Caco-2 (cell line): ENCODE measurements at places on chromosomes 6 and 20. TPM values are rescaled to one million over a fixed set of nuclear protein-coding genes. Genes with fewer than 3 reads are reported as not detected.

DNA sequence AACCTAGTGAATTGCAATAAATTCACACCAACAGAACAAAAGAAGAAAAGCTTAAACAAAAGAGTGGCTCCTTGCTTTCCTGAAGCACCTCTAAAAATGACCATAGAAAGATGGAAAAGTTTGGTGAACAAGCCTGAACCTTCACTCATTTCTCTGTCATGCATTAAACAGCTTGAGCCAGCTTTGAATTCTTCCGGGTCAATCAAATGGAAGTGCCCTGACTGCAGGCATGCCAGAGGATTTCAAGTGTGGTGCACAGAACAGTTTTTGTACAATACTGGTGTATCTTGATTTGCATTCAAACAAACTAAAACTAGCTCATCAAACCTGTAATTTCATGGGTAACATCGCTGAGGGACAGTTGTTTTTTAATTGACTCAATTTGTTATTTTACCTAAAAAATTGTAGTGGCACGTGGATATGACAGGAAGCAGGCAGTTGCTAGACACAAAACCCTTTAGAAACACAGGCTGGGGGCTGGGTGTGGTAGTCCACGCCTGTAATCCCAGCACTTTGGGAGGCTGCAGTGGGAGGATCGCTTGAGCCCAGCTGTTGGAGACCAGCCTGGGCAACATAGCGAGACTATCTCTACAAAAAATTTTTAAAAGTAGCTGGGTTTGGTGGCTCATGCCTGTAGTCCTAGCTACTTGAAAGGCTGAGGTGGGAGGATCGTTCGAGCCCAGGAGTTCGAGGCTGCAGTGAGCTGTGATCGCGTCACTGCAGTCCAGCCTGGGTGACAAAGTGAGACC lies 9.1 kb downstream of the CASS4 start:
- peaks cover 20% of the 10 kb centered on the region for H3K4me1 ChIP-seq
- no peak for DNase-seq
- no peak overlapping the region for H3K4me3 ChIP-seq
- no peaks in the 10 kb centered on the region for H3K36me3 ChIP-seq
- H3K27me3 ChIP-seq, result no peaks in the 10 kb centered on the region
- H3K27ac ChIP-seq, result no peak overlapping the region

DNA sequence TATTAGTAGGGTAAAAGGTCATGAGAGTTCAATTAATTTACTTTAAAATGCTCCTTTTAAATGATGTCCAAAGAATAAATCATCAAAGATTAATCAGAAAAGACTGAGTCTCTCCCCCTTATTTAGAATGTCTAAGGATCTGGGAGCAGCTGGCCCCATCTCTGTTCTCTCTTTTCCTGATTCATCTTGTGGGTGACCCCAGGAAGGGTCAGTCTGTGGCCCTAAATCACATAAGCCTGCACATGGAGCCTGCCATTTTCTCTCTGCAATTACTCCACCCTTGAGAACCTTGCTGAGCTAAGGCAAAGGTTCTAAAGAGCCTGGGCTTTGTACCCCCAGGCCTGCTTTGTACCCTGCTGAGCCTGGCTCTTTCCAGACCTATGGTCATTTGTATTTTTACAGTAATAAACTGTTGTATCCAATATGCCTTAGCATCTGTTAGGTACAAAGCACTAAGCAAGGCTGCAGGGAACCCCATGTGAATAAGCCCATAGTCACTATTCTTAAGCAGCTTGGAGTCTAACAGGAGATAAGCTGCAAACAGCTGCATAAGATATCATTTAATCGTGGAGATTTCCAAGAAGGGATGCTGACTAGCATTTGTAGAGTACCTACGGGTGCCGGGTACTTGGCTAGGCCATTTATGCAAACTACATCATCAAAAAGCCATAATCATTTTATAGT lies 431.0 kb upstream of the MARCKS start:
- H3K36me3 ChIP-seq, result no peaks in the 10 kb centered on the region
- H3K27ac ChIP-seq, result no peak overlapping the region
- H3K4me1 ChIP-seq, result no peaks in the 10 kb centered on the region
- H3K4me3 ChIP-seq, result no peak overlapping the region

DNA sequence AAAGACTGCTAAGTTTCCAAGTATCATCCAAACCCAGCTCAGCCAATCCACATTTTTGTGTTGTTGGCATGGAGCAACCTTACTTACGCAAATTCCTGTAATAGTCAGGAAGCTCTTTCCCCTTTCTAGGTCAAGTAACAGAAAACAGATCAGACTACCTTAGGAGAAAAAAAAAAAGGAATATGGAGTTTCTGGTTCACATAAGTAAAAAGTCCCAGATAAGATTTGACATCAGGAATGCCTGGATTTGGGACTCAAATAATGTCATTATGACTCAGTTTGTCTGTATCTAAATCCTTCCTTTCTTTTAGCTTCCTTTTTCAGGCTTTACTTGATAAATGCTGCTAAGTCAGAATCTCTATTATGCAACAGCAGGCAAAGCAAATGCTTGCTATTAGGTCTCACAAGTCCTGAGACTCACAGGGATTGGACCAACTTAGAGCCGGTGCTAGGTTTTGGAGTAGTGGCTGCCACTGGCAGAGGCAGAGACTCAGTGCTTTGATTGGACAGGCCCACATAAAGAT lies 44.5 kb downstream of the NCOA7 start:
- no peaks in the 10 kb centered on the region for H3K36me3 ChIP-seq
- no peak overlapping the region for H3K27ac ChIP-seq
- no peak for DNase-seq
- H3K4me1 ChIP-seq, result peaks cover 18% of the 10 kb centered on the region

DNA sequence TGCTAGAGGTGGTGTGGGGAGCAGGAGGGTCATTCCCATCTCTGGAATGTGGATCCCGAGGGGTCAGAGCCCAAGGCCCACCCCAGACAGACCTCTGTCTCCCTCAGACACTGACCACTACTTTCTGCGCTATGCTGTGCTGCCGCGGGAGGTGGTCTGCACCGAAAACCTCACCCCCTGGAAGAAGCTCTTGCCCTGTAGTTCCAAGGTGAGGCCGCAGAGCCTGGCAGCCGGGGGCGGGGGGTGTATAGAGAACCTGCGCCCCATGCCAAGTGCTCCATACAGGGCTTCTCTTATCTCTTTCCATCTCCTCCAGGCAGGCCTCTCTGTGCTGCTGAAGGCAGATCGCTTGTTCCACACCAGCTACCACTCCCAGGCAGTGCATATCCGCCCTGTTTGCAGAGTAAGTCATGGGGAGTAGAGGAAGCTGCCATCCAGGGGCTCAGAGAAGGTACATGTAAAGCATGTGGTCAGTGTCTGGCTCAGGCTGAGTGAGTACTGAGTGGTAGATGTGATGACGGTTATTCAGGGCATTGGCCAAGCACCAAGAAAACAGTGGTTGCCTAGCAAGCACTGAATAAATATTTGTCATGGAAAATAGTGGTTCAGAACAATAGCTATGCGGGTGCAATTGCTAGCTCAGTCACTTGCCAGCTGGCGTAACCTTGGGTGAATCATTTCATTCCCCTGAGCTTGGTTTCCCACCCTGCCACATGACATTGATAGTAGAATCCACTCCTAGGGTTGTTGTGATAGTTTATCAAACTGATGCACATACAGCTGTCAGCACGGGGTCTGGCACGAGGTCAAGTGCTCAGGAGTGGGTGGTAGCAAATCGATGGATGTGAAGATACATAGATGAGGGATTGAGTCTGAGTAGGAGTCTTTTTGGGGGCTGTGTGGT lies 3.5 kb downstream of the PIGT start:
- DNase-seq, result no peak
- no peak overlapping the region for H3K27ac ChIP-seq
- H3K36me3 ChIP-seq, result peaks cover 15% of the 10 kb centered on the region
- H3K27me3 ChIP-seq, result no peaks in the 10 kb centered on the region
- no peak overlapping the region for H3K4me3 ChIP-seq

DNA sequence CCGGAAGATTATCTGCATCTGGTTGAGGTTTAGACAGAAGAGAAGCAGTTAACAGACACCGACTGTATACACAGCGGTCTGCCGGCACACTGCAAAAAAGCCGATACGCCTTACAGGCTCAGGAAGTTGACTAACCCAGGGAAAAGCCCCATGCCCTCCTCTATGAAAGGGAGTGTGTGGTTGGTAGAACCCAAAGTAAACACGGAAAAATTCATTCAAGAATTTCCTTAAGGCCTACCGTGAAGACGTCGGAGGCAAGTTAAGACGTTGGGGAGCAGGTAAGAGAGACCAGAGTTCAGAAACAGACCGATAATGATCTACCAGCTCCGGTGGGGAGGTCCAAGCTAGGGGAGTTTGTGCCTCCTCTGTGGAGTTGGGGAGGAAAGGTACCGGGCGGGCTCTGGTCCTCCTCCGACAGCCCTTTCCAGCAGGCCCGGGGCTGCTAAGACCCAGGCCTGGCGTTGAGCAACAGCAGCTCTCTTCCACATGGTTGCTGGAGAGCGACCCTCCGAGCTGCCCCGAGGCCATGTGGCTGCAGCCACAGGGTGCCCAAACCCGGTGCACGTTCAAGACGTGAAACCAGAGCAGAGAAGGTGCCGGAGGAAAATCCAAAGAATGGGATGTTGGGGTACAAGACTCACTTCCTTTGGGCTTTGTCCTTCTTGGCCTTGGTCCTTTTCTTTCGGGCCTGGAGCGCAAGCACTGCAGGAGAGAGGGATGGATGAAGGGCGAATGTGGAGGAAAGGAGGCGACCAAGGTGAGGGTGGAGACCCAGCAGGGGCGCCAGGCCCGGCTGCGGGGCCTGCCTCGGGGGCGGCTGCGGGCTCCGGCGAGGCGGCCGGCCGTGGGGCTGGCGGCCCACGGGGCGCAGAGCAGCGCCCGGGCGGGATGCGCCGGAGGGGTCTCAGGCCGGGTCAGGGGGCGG lies 809 bp downstream of the SRPK1 start:
- H3K27me3 ChIP-seq, result no peaks in the 10 kb centered on the region
- H3K4me1 ChIP-seq, result peaks cover 20% of the 10 kb centered on the region
- H3K4me3 ChIP-seq, result peak overlapping the region; percentile 69
- peak; percentile 51 for DNase-seq
- peak overlapping the region; percentile 97 for H3K27ac ChIP-seq

DNA sequence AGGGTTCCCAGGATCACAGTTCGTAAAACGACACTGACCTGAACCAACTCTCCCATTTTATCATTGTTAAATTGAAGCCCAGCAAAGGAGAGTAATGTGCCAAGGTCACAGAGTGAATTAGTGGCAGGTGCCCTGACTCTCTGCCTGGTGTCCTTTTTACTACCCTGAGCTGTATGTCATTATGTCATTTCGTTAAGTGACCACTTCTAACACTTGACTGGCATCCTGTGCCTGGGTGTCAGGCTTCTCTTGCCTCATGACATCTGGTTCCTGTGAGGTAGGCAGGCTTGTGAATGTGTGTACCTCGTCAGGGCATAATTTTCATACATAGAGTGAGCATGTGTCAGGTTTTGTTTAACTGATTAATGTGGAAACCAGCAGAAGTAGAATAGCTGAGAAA lies 48.6 kb downstream of the RALY start:
- no peak overlapping the region for H3K4me3 ChIP-seq
- no peak overlapping the region for H3K27ac ChIP-seq
- H3K4me1 ChIP-seq, result peaks cover 39% of the 10 kb centered on the region

DNA sequence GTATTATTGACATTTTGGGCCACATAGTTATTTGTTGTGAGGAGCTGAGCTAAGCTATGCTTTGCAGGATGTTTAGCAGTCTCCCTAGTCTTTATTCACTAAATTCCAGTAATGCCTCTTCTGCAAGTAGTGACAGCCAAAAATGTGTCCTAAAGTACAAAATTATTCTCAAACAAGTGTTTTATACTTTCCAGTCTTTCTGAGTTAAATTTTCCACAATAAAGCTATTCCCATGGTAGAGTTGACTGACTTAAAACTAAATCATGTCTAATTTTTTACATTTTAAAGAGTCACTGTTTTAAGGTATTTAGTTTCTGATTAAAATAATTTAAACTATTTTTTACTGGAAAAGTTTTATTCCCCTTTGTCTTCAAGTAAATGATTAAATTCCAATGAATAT lies 717.8 kb upstream of the HS3ST5 start:
- H3K4me3 ChIP-seq, result no peak overlapping the region
- no peak for DNase-seq
- no peaks in the 10 kb centered on the region for H3K36me3 ChIP-seq
- no peaks in the 10 kb centered on the region for H3K27me3 ChIP-seq

- H3K4me1 ChIP-seq, result peaks cover 15% of the 10 kb centered on the region
- H3K27ac ChIP-seq, result no peak overlapping the region
- no peaks in the 10 kb centered on the region for H3K27me3 ChIP-seq
These were observed 45.6 kb downstream of the STK38 start for GRCh38 chr6:36501686-36502085.

DNA sequence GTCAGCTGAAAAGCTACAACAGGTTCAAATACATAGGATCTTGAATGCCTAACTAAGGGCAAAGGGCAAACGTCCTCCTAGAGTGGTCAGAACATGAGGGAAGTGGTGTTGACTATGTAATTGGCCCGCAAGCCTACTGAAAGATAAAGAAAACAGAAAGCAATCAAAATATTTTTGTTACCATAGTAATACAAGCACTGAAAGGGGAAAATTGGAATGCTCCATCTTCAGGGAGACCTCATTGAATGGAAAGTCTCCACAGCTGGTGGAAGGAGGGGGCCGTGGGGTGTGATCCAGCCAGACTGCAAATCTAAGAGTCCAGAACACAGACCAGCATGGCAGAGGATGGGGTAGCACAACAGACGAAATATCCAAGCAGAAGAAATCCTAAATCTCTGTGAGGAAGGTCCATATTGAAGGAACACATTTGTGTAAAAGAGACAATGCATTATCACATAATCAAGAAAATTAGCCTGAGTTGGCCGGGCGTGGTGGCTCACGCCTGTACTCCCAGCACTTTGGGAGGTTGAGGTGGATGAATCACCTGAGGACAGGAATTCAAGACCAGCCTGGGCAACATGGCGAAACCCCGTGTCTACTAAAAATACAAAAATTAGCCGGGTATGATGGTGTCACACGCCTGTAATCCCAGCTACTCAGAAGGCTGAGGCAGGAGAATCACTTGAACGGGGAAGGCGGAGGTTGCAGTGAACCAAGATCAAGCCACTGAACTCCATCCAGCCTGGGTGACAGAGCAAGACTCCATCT lies 39.5 kb downstream of the MTFR2 start:
- no peaks in the 10 kb centered on the region for H3K36me3 ChIP-seq
- no peaks in the 10 kb centered on the region for H3K27me3 ChIP-seq
- no peak for DNase-seq
- H3K4me1 ChIP-seq, result no peaks in the 10 kb centered on the region
- no peak overlapping the region for H3K4me3 ChIP-seq
- no peak overlapping the region for H3K27ac ChIP-seq

GRCh38 chr6:161673026-161673425 lies 399.2 kb upstream of the AGPAT4 start:
- H3K27me3 ChIP-seq, result no peaks in the 10 kb centered on the region
- no peaks in the 10 kb centered on the region for H3K36me3 ChIP-seq
- H3K4me3 ChIP-seq, result no peak overlapping the region
- H3K27ac ChIP-seq, result no peak overlapping the region
- no peaks in the 10 kb centered on the region for H3K4me1 ChIP-seq

Gene CLVS2
- not detected in 2 replicates for total RNA-seq
